Stimulated activated CD4-positive, alpha-beta T cell treated with anti-CD3 and anti-CD28 coated beads, Interleukin-15, amount 100 ng/mL, for 1 hour (primary cell): ENCODE measurements at places on chromosomes 12 and 14.

GRCh38 chr12:88758176-88758575 is 177.9 kb upstream of the KITLG start:
- DNase-seq: no peak

GRCh38 chr12:25929142-25929541 is 29.3 kb upstream of the RASSF8 start:
- DNase-seq: no peak

DNA sequence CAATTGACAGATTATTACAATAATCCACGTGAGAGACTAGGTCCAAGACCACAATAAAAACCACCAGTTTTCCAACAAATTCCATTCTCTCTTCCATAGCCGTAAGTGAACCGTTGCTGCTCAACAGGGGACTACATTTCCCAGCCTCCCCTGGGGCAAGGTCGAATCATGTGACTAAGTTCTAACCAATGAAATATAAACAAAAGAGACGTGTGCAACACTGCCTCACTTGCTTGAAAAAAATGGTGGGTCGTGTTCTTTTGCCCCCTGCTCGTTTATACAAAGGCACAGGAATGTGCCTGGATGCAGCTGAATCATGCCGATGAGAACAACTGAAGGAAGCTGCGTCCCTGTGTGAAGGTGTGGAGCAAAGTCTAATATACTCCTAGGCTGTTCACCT is 51.1 kb downstream of the HSPB8 start:
- no peak for DNase-seq

- no peak for DNase-seq
Observed at GRCh38 chr14:104335176-104335575, 196.8 kb downstream of the KIF26A start.

DNA sequence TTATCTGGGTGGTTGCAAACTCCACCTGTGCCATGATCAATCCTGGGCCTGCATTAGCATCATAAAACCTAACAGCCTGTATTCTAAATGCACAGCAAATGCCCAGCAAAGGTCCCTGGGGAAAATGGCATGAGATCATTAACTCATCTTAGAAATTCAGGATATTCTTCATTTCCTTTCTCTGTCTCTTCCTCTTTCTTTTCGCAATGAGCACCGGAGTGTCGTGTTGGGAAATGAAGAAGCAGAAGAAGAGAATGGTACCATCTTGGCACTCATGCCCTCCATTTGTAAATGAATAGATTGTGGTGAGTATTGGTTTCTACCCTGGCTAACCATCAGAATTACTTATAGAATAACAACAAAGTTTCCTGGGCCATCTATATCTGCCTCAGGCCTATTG is 193.6 kb downstream of the GALC start:
- DNase-seq: no peak

DNA sequence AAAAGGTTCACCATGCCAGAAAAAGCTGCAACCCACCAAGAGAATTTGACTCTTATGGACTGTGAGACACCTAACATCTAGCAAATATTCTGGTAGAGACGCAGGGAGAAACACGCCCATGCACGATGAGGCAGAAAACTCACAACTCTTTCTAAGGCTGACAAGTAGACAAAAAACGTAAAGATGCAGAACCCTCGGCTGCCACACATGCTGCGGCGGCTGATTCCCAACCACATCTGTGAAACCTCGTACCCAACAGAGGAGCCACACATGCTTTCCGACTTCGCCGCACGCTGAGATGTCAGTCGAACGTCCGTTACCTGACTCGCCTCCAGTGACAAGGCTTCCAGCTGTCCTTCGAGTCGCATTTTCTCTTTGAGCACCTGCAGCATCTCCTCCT is 21.8 kb downstream of the GOLGA3 start:
- no peak for DNase-seq

DNA sequence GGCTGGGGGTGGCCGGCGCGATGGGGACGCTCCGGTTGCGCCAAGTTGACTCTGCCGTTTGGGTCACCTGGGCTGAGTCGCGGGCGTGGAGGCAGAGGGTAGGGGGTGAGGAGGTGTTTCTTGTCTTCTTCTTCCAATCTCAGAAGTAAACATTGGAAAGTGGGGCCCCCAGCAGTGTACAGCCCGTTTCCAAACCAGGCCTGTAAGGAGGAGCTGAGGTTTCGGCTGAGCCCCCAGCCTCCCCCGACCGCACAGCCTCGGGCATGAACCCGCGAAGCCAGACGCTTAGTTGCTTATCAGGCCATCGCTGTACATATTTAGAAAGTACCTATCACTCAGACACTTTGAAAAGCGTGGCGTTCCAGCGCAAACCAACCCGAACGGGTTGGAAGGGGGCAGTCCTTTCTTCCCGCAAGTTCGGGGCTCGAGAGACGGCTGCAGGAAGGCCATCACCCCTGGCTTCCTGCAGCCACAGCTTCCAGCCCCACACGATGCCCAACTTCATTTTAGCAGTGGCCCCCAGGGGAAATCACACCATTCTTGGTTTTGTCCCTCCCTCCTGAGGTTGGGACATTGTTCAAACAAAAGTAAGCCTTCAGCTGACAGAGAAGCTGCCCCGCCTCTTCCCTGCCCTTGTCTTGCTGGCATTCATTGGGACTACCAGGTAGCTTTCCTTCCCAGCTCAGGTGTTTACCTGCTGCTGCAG is 164.1 kb downstream of the ZFP36L1 start:
- DNase-seq: no peak
